ENCODE measurements at places on chromosomes 3 and 15.

DNA sequence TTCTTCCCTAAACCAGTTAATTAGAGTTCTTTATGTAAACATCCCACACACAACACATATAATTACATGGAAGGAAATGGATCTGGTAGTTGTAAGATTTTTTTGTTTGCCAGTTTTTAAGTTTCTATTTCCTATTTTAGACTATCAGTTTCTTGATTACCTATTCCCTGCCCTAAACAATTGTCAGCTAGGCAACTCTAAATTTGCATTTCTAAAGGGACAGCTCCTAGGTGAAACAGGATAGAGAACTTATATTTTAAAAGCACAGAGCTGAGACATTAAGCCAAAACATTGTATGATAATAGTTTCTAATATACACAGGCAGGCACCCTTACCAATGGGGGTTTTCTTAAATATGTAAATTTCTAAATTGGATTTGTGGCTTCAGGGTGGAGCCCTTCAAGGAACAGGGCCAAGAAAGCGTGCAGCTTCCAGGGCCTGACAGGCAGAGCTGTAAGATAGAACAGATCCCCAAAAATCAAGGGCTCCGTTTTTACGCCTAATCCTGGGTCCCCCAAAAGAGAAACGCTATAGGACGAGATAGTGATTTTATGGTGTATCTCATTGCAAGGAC, 8.9 kb downstream of the LEKR1 start:
- DNase-seq, result no peak

DNA sequence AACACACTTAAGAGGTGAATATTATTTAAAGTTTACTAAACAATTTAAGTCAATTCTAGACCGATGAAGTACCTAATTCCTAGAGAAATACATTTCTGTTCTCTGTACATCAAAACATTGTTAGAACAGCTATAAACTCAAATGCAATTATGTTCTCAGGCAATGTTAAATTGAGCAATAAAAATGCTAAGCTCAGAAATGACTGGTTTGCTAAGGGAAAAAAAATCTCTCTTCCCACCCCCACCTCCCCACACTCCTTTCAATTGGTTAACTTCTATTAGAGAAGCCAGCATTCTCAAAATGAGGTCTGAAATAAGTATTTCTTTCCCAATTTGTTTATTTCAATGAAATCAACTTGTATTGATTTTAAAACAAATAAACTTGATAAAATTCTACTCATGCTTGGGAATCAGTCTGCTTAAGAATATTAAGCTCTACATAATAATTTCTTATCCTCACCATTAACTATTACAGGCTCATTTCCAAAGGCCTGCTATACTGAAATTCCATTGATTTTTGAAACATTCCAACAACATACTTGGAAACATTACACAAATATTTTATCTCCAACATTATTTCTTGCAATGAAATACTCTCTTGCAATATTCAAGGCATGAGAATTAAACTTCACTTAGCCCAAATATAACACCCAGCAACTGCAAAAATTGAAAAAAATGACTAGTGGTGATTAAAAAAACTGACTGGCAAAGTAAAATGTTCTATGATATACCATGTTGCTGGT, 22.6 kb downstream of the TSPAN3 start:
- no peak for DNase-seq

DNA sequence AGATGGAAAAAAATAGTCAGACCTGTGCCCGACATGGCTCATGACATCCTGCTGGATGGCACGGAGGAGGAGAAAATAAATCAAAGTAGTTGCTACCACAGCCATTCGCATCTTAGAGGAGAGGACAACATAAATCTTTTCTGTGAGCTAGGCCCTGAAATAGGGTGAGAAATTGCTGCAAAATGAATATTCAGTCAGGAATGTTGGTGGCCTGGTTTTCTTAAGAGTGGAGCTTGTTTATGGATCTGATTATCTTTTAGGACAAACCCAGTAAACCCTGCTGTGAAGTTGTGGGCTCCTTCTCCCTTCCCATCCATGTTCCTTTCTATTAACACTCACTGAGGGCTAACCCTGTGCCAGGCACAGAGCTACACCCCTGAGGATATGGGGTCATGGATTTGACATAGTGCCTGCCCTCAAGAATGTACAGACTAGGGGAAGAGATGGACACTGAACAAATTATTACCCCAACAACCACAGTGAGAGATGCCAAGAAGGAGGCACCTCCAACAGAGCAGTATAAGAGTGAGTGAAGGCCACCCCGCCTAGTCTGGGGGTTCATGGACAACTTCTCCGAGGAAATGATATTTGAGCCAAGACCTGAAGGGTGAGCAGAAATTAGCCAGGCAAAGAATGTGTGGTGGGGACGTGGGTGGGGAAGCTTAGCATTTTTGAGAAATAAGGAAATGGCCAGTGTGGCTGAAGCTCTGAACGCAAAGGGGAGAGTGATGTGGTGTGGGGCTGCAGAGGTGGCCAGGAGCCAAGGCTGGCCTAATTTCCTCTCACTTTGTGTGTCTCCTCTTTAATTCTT, 68.9 kb upstream of the ARL8B start:
- DNase-seq, result no peak

DNA sequence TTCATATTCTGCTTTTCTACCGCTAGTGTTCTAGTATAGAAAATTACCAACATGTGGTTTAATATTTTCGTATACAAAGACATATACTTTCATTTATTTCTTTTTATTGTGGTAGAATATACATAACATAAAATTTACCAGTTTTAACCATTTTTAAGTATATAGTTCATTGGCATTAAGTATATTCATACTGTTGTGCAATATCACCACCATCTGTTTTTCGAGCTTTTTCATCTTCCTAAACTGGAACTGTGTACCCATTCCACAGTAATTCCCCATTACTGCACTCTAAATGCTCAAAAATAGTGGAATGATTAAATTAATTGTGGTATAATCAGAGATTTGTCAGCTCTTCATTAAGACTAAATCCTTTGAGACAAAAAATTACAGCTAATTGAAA, 62.9 kb downstream of the ECT2 start:
- DNase-seq, result no peak

- no peak for DNase-seq
Measured at GRCh38 chr15:57758560-57758959, 52.0 kb downstream of the POLR2M start.

- no peak for DNase-seq
Measured at GRCh38 chr3:29353807-29354206, 72.9 kb downstream of the RBMS3 start.

GRCh38 chr15:100095541-100096247, 246.1 kb downstream of the ADAMTS17 start:
- no peak for DNase-seq

DNA sequence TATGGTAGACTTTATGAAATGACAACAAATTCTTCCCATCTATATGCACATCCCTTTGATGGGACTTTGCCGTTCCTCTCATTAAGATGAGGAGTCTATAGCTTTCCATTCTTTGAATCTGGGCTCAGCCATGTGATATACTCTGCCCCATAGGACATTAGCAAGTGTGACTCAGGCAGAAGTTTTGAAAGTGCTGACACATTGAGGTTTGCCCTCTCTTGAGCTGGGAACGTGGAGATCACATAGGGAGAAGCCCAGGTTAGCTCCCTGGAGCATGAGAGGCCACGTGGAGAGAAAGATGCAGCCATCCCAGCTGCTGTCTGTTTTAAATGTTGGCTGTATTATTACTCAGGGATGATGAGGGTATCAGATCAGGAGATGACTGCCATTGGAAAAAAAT, 67.7 kb upstream of the OXTR start:
- no peak for DNase-seq

DNA sequence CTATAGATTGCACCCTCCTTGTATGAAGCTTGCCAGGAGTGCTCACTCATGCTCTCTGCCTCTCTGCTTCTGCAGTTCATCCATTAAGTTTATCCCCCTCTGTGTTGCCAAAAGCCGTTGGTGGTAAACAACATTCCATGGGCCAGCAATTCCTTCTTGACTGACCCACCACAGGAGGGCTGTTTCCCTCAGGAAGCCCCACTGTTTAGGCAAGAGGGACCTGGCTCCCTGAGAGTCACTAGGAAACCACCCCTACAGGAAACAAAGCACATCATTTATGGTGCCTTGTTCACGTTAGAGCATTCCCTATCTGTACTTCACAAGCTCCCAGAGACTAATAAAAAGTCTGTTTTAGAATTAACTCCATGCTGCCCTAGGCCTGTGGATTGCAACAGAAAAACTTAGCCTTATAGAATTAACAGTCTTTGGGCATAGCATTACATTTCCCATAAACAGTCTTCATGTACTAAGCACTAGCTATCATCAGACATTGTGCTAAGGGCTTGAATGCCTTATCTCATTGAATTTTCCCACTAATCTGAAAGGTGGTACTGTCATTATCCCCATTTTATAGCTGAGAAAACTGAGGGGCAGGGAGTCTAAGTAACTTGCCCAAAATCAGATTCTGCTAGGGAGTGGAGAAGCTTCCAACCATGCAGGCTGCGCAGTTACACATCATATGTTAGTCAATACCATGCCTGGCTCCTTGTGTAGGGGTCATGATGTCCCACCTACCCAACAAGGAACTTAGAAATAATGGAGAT, 149.9 kb downstream of the SHQ1 start:
- DNase-seq, result no peak

- DNase-seq, result no peak
Measured at GRCh38 chr15:59998950-59999611, 5.0 kb upstream of the FOXB1 start.

- no peak for DNase-seq
Measured at GRCh38 chr3:14847613-14848541, 29.1 kb downstream of the FGD5 start.

DNA sequence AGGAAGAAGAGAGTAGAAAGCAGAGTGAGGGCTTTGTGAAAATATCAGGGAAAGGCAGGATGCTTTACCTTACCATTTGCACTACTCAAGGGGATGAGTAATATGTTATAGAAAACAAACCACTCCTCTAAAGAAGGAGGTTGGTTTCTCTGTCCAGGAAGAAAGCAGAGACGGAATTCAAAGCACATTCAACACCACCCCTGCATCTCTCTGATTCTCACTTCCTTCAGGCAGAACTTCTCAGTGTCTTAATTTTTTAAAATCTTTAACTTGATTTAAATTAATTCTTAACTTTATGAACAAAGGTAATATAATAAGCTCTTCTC, 82.4 kb downstream of the NR2F2 start:
- DNase-seq, result no peak

GRCh38 chr3:42094128-42094527, 3.0 kb downstream of the TRAK1 start:
- DNase-seq, result no peak

- DNase-seq, result no peak
Measured at GRCh38 chr3:11544412-11545181, 99.1 kb downstream of the VGLL4 start.

DNA sequence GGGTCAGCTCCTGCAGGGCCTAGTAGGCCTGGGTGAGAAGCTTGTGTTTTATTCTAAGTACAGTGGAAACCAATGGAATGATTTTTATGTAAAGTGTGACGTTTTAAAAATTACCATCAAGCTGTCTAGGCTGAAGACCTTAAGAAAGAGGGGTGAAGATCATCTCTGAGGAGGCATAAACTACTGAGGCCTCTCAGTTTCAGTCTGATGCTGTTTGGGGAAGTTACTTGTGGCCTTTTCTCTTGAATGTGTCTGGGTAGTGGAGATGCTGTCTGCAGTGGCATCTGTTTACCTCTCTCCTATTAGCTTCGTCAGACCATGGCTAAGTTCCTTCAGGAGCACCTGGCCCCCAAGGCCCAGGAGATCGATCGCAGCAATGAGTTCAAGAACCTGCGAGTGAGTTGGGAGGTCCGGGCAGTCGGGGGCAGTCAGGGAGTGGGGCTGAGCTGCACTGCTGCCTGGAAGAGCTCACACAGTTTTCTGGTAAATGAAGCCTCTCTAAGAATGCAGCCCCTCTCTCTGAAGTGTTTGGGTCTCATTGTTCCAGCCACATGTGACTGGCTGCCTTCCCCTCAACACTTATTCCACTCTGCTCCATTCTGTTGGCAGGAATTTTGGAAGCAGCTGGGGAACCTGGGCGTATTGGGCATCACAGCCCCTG, 1.9 kb downstream of the IVD start:
- DNase-seq, result no peak

DNA sequence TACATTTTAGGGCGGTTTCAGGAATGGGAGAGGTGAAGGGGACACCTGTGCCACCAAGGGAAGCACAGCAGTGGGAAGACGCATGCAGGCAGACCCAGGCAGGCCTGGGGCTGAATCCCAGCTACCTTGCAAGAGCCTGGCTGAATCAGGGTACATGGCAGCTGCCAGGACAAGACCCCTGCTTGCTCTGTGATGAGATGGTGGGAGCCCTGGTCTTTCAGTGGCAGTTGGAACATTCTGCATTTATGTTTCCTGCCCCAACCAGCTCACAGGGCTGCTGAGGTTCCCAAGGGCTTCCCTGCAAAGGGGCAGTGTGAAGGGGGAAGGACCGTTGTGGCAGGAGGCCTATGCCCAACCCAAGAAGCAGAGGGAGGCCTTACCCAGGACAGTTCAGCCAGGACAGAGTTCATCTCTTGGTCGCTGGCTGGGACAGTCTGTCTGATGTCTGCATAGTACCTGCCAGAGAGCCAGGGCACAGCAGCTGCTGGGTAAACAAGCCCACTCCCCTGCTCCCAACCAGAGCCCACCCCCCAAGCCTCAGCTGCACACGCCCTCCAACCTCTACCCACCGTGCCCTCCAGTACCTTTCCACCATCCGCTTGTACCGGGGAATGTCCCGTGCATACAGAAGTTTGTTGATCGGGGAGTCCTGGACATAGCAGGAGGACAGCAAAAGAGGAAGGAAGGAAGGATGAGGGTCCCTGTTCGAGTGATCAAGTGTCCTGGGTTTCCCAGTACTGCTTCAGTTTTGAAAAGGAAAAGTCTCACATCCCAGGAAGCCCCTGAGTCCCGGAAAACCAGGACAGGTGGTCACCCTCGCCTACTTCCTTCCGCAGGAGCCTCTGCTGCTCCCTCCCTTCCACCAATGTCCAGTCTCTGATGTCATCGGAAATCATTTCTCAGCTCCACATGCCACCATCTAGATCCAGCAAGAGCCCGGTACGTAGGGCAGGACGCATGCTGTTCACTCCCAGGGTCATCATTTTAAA, 23.1 kb downstream of the PLXNB1 start:
- DNase-seq, result no peak

DNA sequence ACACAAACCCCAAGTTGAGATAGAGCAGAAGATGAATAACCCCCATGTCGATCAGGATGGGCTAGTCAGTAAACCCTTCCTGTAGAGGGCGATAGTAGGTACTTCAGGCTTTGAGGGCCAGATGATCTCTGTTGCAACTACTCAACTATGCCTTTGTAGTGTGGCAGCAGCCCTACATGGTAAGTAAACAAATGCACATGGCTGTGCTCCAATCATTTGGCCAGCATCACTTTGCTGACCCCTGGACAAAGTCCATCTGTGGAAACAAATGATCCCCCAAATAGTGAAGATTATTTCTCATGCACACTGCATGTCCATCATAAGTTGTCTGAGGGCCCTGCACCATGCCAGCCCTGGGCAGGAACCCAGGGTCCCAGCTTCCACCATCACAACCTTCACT, 402.2 kb upstream of the PROK2 start:
- no peak for DNase-seq

DNA sequence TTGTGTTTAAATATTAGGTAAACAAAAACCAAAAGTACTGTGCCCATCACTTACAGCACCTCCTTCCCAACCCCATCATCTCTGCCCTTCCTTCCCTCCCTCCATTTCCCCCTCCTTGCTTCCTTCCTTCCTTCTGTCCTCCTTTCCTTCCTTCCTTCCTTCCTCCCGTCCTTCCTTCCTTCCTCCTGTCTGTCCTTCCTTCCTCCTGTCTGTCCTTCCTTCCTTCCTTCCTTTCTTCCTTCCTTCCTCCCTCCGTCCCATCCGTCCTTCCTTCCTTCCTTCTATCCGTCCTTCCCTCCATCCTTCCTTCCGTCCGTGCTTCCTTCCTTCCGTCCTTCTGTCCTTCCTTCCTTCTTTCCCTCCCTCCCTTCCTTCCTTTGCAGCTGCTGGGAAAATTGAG, 67.8 kb upstream of the SIAH2 start:
- DNase-seq, result no peak

Data from caudate nucleus (tissue), 63 donors.